ENCODE measurements at places on chromosomes 7 and 10.

GRCh38 chr10:75740541-75740940, 309.1 kb downstream of the LRMDA start:
- no peak for DNase-seq

DNA sequence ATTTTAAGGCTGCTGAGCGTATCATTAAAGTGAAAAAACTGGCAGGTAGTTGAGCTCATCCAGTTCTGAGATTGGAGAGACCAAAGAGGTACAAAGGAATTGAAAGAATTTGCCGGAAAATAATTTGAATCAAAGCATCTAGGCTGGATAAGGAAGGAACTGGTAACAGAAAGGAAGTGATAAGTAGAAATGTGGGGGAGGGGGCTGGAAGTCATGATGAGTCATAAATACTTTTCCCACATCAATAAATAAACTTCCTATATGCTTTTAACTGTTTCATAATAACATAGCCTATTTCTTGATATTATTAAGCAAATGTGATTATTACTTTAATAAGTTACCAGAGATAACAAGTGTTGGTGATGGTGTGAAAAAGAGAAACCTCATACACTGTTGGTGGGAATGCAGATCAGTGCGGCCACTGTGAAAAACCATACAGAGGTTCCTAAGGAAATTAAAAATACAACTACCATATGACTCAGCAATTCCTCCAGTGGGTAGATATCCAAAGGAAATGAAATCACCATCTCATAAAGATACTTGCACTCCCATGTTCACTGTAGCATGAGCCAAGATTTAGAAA, 27.0 kb downstream of the ZNF438 start:
- no peak for DNase-seq

GRCh38 chr10:112215342-112215774, 31.8 kb upstream of the GPAM start:
- DNase-seq = no peak

DNA sequence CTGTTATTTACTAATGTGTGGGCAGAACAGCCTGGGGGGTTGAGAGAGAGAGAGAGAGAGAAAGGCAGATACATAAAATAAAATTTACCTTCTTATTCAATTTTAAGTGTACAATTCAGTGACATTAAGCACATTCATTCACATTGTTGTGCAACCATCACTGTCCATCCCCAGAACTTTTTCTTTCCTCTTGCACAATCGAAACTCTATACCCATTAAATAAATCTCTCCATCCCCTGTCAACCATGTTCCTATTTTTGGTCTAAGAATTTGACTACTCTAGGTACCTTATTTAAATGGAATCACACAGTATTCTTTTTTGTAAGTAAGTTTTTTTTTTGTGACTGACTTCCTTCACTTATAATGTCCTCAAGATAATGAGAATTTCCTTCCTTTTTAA, 181.6 kb downstream of the SND1 start:
- no peak for DNase-seq

GRCh38 chr10:2978111-2978510, 89.2 kb upstream of the PFKP start:
- DNase-seq = no peak

Measured in chondrocyte (in vitro differentiated cells).